ENCODE measurements at places on chromosomes 2 and 18. TPM values are rescaled to one million over a fixed set of nuclear protein-coding genes. Genes with fewer than 3 reads are reported as not detected.

GRCh38 chr2:201558665-201559064 lies 84.6 kb downstream of the TMEM237 start:
- H3K4me1 ChIP-seq: no peaks in the 10 kb centered on the region
- H3K36me3 ChIP-seq: no peaks in the 10 kb centered on the region
- no peaks in the 10 kb centered on the region for H3K27me3 ChIP-seq
- H3K4me3 ChIP-seq: no peak overlapping the region

DNA sequence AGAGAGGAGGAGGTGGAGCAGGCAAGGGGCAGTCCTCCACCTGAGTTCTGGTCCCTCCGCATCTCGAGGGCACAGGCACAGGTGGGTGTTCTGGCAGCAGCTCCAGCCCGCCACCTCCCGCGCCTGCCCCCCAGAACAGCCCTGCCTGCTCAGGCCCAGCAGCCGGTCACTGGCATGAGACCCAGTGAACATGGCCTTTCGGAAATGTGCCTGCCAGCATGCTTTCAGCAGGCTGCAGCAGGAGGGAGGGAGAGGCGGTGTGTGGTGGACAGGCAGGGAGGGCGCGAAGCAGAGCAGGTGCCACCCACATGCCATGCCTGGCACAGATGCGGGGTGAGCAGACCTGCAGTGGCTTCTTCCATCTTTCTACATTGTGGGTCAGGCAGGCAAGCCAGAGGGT lies 3.4 kb upstream of the OR6B3 start:
- H3K27ac ChIP-seq: no peak overlapping the region
- H3K36me3 ChIP-seq: no peaks in the 10 kb centered on the region
- no peak overlapping the region for H3K4me3 ChIP-seq
- peaks cover 24% of the 10 kb centered on the region for H3K27me3 ChIP-seq
- DNase-seq: no peak

DNA sequence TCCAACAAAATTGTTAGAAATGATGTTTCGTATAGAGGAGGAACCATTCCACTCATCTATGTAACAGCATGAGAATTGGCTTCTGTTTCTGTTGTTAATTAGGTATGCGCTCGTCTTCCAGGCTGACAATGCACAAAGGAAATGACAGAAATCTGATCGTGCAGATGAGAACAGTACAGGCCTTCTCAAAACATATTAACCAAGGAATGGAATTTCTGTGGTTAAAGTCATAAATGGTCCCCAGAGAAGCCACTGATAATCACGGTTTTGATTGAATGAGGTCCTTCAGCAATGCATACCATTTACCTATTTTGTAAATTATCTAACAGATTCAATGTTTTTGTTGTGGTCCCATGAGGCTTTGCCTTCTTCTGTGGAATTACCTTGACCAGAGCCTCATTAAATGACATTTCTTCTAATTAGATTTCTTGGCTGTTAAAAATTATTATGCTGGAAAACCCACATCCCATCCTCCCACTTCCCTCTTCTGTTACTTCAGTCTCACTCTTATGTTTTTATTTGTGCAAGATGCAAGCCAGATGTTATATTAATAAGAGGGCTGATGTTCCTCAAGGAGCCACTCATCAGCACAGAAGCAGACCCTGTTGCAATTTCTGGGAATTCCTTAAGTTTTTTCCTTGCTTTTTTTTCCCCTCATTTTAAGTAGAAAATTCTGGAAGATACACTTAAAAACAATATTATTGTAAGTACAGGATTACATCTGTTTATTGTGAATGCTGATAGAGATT lies 395.8 kb downstream of the PID1 start:
- H3K36me3 ChIP-seq: no peaks in the 10 kb centered on the region
- no peak overlapping the region for H3K4me3 ChIP-seq
- no peaks in the 10 kb centered on the region for H3K4me1 ChIP-seq
- no peak for DNase-seq
- H3K27ac ChIP-seq: no peak overlapping the region

SLC9A2 gene
- not detected for total RNA-seq

REEP1 gene
- total RNA-seq: not detected

All from CD4-positive, alpha-beta T cell (primary cell).